A549 (cell line): ENCODE measurements at places on chromosomes 3 and 15. TPM values are rescaled to one million over a fixed set of nuclear protein-coding genes. Genes with fewer than 3 reads are reported as not detected.

DNA sequence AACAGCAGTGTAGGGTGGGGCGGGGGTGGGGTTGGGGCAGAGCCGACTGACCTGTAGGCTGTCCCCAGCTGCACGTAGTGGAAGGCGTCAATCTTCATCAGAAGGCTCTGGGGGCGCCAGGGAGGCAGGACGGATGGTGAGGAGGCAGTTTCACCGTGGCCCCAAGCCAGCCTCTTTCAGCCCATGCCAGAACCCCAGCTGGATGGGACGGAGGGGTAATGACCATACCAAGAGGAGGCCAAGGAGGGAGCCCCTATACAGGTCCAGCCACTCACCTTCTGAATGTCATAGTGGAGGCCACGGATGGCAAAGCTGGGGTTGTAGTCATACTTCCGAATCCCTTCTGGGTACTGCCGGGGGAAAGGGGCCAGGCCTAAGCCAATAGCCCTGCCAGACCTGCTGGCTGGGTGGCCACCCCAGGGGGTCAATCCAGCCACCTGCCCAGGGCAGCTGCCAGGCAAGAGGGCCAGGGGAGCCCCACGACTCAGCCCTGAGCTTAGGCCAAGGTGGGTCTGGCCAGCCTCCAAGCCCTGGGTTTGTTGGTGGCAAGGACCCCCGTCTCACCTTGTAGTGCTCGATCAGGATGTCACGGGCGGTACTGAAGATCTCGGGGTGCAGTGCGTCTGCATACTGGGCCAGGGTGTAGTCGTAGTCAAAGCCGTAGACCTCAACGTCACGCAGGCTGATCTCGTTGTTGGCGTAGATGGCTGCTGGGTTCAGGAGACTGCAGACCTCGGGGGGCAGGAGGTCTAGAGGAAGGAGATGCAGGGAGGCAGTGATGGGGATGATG is 4.9 kb downstream of the NT5DC2 start:
- DNase-seq = no peak

ALDH1A2 gene
- 0.22 to 0.35 TPM (median 0.25 TPM) in 3 replicates for polyA plus RNA-seq

DNA sequence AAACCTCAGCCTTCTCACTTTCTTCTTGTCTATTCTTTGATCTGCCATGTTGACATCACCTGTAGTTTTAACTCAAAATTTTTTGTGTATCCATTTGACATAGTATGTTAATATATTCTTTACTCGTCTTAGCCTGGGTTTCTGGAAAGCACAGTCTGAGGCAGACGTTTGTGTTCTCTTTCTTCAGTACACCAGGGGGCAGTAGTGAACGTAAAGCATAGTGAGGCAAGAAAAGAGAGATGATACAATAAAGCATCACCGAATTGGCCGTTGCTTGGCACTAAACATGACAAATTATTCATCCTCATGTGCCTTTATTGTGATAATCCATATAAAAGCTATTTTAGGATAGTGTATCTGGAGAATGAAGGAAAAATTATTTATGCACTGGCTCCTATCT is 141.0 kb upstream of the MYRIP start:
- DNase-seq = peak; percentile 13

- peak; percentile 87 for DNase-seq
Observed at GRCh38 chr3:10983219-10983916, 9.2 kb upstream of the SLC6A1 start.

ARL13B gene
- polyA plus RNA-seq = 13.2 to 13.9 TPM (median 13.3 TPM) in 3 replicates

- DNase-seq = no peak
Observed at GRCh38 chr15:48802257-48802656, 8.6 kb downstream of the CEP152 start.

- DNase-seq = peak; percentile 36
Observed at GRCh38 chr3:99859825-99860224, 42.2 kb downstream of the CMSS1 start.

CHRNA7 gene
- polyA plus RNA-seq = 1.3 to 1.5 TPM (median 1.3 TPM) in 3 replicates

GRCh38 chr3:59121346-59122144 is 71.7 kb upstream of the CFAP20DC start:
- DNase-seq = no peak

DNA sequence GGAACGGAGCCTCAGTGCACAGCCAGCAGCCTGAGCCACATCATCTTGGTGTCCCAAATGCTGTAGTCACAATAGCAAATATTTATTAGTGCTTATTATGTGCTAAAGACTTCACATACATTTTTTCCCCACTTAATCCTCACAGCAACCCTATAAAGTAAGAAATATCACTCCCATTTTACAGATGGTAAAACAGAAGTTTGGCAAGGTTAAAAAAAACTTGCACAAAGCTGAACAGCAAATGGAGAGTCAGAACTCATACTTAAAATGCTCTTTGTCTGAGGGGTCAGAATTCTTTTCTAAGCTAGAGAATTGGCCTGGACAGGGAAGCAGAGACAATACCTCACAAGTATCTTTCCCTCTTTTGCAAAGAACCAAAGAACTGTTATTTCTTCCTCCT is 30.9 kb upstream of the THRB start:
- DNase-seq = no peak

DNA sequence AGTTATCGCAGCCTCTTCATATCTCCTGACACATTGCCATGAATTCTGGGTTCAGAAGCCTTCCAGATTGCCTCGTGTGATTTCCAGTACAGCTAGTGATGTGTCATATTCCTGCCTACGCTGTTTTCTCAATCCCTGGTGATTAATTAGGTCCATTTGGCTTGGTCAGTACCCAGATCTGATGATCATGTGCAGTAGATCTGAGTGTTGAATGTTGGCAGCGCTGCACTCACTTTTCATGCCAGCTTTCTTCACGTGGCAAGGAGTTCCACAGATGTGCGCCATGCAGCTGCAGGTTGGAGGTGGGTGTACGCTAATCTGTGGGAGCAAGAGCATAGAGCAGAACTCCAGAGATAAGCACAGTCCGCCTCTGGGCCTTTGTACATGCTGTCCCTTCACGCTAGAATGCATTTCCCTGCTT is 86.9 kb upstream of the COL6A5 start:
- no peak for DNase-seq

BCL2A1 gene
- polyA plus RNA-seq = 14.0 to 31.3 TPM (median 19.6 TPM) in 3 replicates

EFCC1 gene
- polyA plus RNA-seq = not detected in 3 replicates
